ENCODE measurements at places on chromosomes 1 and 21.

DNA sequence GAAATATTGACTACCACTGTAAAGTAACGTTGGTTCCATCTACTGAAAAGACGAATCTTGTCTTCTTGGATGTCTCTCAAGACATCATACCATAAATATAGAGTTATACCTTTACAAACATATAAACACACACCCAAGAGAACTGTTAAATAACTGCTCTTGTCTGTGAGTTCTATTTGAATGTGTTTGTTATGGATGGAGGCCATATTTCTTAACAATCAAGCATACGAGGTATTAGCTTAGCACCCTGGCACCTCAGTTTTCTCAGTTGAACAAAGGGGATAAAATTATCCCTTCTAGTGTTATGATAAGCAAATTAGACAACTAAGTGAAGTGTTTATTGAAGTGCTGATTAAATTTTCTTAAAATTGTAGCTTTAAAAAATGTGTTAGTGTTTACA, 336.6 kb upstream of the ZRANB2 start:
- no peak for DNase-seq

DNA sequence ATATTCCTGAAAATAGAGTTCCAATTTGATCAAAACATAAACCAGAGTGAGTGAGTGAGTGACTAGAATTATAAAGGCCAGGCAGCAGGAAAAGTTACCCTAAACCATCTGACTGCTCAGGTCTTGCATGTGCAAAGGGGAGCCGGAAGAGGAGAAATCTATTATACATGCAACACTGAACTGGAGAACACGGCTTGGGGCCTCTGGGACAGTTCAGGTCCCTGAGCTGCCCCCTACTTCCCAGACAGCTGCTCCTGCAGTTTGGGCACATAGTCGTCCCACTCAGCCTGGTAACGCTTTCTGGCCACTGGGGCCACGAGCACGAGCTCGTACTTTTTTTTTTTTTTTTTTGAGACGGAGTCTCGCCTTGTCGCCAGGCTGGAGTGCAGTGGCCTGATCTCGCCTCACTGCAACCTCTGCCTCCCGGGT, 40.1 kb downstream of the PTPRC start:
- no peak for DNase-seq

- DNase-seq: no peak
Measured at GRCh38 chr1:20662110-20662475, 924 bp upstream of the DDOST start.

DNA sequence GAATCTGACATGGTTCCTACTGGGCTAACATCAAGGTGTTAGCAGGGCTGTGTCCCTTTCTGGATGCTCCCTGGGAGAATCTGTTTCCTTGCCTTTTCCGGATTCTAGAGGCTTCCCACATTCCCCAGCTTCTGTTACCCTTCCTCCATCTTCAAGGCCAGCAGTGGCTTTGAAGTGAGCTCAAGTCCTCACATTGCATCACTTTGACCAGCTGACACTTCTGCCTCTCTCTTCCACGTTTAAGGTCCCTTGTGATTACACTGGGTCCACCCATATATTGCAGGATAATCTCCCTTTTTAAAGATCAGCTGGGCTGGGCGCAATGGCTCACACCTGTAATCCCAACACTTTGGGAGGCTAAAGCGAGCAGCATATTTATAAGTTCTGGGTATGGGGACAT, 33.1 kb downstream of the CNST start:
- no peak for DNase-seq

GRCh38 chr1:201633811-201634210, 94.9 kb downstream of the NAV1 start:
- no peak for DNase-seq

DNA sequence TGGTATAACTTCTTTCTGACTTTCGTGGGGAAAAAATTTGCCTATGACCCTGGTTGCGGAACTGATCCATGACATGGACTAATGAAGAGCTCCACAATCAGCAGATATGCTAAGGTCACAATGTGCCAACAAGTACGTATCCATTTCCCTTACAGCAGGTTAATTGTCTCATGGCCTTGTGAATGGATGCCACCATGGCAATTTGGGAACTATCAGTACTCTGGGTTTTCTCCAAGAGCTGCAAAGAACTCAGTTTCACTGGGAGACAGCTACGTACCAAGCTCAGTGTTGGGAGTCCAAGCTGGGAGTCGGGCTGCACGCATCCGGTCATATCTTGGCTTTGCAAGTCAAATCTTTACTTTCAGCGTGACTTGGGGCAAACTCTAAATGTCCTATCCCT, 64.8 kb downstream of the TIAM1 start:
- DNase-seq: no peak

DNA sequence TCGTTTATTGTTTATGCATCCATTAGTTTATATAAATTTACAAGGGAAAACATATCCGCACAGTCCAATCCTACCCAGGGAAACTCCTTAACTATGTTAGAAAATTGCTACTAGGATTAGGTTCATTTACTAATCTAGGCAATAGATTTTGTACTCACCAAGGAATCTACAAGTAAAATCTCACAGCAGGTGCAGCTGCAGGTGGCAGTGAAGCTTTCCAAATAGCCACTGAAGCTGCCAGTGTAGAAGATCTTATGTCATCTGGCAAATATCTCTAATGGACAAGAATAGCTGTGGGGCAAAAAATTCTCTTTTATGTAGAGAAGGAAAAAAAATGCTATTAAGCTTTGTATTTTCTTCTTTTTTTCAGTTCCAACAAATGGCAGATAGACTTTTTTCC, 963.4 kb upstream of the ADGRL4 start:
- no peak for DNase-seq

DNA sequence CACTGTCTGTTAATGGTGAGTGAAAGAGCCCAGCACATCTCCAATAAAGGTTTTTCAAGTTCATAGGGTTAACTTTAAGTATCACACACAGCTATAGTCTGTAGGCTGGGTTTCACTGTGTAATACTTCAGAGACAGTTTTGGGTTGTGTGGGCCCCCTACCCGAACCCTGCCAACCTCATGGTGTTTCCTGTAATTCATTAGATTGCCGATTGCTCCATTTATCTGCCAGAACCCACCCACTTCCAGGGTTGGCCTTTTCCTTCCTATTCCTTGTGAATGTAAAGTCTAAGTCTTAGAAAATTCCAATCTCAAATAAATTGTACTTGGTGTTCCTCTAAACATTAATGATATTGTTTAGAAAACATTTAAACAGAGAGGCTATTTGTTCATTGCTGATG, 43.6 kb downstream of the CTTNBP2NL start:
- DNase-seq: no peak

- no peak for DNase-seq
Measured at GRCh38 chr1:33641104-33641830, 168.8 kb downstream of the ZSCAN20 start.

GRCh38 chr1:229661022-229661877, 35.2 kb downstream of the URB2 start:
- DNase-seq: peak; percentile 90

GRCh38 chr21:45372732-45373355, 32.1 kb upstream of the COL18A1 start:
- DNase-seq: peak; percentile 12

- DNase-seq: no peak
Measured at GRCh38 chr1:108151548-108151947, 48.6 kb downstream of the SLC25A24 start.

- DNase-seq: no peak
Measured at GRCh38 chr1:33797849-33798248, 66.0 kb upstream of the HMGB4 start.

- no peak for DNase-seq
Measured at GRCh38 chr1:18473195-18473815, 7.4 kb upstream of the KLHDC7A start.

DNA sequence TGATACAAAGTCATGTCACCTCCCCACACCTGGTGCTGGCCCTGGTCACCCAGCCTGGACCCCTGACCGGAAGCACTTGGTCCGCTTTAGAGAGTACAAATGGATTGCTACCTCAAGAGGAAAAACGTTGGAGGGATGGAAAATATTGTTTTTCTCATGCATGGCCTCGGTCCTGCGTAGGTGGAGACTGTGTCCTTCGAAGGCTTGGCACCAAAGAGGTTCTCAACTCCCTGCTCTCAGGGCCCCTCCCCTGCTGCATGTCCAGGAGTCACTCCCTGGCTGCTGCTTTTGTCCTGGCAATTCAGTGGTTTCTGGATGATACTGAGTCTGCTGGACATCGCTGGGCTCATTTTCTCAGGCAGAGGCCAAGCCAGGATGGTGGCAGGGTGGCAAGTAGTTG, 529.8 kb downstream of the KIF26B start:
- no peak for DNase-seq

DNA sequence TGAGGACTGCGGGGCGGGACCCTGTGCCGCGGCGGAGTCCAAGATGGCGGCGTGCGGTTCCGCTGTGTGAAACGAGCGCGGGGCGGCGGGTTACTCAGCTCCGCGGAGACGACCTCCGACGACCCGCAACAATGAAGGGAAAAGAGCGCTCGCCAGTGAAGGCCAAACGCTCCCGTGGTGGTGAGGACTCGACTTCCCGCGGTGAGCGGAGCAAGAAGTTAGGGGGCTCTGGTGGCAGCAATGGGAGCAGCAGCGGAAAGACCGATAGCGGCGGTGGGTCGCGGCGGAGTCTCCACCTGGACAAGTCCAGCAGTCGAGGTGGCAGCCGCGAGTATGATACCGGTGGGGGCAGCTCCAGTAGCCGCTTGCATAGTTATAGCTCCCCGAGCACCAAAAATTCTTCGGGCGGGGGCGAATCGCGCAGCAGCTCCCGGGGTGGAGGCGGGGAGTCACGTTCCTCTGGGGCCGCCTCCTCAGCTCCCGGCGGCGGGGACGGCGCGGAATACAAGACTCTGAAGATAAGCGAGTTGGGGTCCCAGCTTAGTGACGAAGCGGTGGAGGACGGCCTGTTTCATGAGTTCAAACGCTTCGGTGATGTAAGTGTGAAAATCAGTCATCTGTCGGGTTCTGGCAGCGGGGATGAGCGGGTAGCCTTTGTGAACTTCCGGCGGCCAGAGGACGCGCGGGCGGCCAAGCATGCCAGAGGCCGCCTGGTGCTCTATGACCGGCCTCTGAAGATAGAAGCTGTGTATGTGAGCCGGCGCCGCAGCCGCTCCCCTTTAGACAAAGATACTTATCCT, 430 bp downstream of the RBM15 start:
- DNase-seq: no peak

DNA sequence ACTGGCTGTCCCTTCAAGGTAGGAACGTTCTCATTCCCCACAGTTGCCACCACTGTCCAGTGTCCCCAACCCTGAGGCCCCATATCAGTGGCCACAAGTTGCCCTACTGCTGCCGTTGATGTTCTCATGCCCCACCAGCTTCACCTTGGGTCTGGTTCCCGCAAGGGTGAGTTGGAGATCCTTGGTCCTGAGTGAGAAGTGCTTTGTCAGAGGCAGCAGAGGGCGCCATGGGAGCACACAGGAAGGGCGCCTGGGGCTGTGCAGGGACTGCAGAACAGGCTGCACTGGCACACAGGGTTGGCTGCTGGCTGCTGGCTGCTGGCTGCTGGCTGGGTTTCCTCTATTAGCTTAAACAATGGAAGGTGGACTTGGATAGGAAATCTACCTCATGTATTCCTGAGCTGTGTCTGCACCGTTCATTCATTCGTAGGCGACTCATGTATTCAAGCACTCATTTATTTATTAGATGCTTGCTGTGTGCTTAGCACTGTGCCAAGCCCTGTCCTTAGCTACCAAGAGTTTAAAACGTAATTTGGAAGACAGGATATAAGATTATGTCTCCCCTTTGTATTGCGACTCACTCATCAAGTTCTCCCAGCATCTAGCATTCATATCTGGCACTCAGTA, 2.1 kb upstream of the S100A9 start:
- no peak for DNase-seq

DNA sequence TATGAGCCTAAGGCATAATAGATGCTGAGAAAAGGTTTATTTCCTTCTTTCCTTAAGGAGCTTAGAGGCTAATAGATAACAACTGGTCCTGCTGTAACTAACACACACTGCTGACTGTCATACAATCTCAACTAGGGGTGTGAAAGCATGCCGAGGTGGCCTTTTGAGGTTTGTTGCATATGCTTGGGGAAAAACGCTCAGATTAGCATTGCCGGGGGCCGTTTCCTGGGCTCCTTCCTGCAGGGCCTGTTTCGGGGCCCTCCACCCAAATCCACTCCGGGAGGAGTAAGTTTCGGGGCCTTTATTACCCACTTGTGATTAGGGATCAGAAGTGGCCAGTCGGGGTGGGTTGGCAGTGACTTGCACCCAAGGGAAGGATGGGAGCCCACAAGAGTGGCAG, 27.2 kb upstream of the RCSD1 start:
- no peak for DNase-seq

DNA sequence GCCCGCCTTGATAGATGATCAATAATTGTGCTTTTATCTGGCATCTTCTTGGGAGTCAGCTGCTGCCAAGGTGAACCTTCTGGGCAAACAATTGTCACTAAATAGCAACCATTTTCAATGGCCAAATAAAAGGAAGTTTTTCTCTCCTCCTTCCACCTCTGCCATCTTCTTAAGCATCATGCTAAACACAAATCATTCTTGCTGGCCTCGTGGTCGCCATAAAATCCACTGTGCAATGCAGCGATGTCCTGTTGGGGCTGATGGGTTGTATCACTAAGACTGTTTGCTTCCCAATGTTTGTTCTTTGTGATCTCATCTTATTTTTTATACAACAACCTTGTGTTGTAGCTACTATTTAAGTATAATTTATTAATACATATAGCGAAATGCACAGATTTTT, 8.0 kb downstream of the MAN1C1 start:
- no peak for DNase-seq

- no peak for DNase-seq
Measured at GRCh38 chr1:9659328-9659727, 7.8 kb downstream of the PIK3CD start.

- DNase-seq: peak; percentile 59
Measured at GRCh38 chr1:151145304-151146071, 943 bp downstream of the SEMA6C start.

GRCh38 chr1:107536266-107536665, 395.4 kb downstream of the NTNG1 start:
- no peak for DNase-seq

DNA sequence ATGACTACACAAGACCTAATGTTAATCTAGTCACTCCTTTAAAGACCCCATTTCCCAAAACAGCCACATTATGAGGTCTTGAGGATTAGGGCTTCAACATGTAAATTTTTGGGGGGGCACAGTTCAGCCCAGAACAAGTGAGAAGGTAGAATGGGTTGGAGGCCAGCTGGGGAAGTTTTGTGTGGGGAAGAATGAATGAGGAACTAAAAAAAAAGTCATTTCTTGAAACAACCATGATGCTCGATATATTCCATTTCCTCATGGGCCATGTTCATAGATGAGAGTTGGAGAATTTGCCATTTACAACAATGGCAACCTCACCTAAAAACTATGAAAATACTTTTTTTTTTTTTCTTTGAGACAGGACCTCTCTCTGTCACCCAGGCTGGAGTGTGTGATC, 14.5 kb downstream of the NLRP3 start:
- no peak for DNase-seq

- peak; percentile 14 for DNase-seq
Measured at GRCh38 chr21:24895885-24896734, 711.2 kb downstream of the MRPL39 start.
